Stimulated activated CD8-positive, alpha-beta memory T cell treated with anti-CD3 and anti-CD28 coated beads, Interleukin-4, amount 100 ng/mL, for 4 hours (primary cell): ENCODE measurements at places on chromosomes 2 and 18.

DNA sequence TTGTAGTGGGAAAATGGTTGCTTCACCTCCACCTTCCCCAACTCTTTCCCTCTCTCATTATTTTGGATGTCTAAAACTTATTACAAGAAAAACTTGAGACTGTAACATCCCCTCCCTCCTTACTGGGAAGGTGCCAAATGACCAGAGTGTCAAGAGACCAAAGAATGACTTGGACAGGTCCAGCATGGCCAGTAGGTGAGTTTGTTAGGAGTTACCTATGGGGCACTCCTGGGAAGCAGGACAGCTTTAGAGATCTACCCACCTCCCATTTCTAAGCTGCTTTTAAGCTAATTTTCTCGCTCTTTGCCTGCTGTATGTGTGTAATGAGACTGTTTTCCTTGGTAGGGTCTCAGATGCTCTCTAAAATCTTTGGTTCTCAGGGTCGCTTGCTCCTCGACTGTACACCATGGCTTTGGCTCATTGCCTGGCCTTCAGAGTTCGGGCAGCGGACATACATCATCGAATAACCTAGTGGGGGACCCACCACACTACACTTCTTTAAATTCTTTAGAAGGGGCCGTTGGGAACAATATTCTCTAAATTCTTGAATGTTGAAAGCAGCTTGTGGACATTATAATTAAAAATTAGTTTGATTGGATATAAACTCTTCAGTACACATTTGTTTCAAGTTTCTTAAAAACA, 45.2 kb downstream of the SLC30A6 start:
- DNase-seq, result no peak

DNA sequence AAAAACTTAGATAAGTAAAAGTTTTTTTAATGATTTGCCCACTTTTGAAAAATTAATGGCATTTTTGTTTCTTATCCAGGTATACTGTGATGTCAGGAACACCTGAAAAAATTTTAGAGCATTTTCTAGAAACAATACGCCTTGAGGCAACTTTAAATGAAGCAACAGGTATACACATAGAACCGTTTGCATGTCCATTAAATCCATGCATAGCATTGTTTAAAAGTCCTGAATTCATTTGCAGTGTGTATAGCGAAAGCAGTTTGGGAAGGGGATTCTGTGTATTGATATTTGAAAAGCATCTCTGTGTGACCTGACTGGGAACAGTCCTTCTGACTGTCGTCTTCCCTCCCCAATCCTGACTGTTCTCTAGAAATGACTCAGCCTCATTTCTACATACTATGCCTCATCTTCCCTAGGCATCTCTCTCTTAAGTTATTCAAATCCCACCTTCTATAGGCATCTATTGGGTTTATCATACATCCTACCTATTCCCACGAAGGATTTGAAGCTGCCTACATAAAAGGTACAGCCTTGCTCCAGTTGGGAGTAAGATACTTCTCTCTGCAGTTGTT, 79.2 kb upstream of the MAP3K20 start:
- DNase-seq, result no peak

DNA sequence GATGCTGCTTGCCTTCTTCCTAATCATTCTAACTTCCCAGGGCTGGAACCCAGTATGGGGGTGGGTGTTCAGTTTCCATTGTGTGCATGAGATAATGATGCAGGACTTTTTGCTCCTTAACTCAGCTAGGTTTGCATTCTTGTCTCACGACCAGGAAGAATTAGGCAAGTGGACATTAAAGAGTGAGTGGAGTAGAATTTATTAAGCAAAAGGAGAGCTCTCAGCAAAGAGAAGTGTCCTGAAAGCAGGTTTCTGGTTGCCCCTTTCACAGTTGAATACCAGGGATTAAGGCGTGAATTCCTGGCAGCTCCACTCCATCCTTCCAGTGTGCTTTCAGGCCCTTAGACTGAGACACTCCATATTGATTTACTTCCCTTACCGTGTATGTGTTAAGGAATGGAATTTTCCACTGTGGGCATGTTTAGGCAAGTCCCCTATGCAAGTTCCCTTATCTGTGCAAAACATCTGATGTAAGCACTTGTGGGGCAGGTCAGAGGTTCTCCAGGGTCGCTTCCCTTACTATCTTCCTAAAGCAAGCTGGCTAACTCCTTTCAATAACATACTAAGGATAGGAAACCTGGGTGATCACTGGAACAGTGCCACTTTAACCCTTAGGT, 126.5 kb downstream of the GPR39 start:
- no peak for DNase-seq

- DNase-seq, result no peak
Observed at GRCh38 chr18:63192885-63193349, 126.7 kb downstream of the BCL2 start.

DNA sequence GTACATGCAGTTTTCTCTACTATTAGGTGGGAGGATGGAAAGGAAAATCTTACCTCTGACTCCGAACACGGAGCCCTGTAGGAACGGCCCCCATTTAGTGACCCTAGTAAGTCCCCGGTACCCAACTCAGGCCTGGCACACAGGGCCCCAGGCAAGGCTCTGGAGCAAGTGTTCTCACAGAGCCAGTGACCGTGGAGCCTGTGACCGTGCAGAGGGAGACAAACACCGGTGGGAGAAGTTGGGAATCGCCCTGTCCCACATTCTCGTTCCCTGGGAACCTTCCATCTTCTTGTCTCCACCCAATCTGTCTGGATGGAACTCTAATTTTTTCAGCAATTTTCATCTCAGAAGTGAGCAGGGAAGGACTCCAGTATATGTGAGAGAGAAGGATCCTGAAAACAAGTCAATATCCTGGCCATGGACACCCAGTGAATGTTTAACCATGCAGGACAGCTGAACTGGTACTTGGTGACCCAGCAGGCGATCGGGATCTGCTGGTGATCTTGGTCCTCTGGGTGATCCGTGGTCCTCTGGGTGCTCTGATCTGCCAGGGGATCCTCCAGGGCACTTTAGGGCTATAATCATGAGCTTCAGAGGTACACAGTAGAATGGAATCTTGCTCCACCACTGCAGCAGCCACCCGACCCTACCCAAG, 348.6 kb upstream of the ID2 start:
- DNase-seq, result no peak

DNA sequence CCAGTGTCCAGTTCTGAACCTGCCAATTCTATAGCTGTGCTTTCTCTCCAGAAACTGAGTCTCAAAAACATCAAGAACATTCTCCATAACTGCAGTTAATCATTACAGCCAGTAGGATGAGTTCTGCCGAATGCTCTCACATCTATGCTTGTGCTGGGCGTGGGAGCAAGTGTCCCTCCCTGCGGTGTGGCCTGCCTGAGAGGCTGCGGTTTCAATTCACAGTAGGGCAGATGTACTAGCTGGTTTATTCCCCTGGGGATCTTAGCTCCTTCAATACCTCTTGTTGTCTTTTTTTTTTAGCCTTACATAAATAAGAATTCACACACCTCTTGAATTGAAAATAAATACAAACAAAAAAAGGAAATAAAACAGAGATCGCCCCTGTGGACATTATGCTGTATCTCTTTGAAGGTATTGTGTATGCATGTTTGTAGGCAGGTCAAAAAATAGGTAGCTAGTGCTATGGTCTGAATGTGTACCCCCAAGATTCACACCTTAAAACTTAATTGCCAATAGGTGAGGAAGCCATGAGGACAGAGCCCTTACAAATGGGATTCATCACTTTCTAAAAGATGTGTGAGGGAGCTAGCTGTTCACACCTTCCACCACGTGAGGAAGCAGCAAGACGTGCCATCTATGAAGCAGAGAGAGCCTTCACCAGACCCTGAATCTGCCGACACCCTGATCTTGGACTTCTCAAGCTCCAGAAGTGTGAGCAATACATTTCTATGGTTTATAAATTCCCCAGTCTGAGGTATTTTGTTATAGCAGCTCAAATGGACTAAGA, 74.3 kb downstream of the BCL2L11 start:
- DNase-seq, result no peak

- DNase-seq, result no peak
Observed at GRCh38 chr2:173605994-173606393, 251.3 kb downstream of the CDCA7 start.

DNA sequence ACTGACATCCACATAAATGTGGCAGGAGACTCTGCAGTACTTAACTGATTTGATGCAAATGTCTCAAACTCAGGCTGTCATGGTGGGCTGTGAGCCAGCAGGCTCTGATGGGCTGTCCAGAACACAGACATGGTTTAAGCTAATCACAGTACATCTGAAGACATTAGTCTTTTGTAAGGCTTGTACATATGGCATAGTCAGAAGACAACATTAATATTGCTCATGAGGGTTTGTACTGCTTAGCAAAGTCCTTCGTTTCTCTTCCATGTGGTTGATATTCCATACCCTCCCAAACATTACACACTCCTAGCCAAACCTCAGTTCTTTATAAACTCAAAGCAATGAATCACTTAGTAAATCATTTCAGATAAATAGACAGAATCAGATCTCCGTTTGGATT, 330.6 kb downstream of the RND3 start:
- no peak for DNase-seq

DNA sequence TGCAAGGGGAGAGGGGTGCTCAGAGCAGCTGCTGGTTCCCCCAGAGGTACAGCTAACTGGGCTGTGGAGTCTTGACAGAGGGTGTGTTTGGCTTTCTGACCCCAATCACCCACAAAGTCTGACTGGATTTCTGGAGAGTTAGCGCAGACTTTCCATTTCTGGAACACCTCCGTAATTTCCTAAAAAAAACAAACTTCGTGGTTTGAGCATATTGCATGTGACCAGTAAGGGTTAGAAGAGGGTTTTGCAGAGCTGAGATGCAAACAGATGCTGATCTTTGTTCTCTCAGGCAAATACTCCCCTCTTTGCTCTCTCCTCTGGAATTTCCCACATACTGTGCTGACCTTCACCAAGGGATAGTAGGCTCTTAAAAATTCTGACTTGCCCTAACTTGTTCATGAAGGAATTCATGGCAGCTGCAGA, 44.5 kb upstream of the TMEM247 start:
- DNase-seq, result no peak

GRCh38 chr2:157559061-157559460, 69.6 kb downstream of the ACVR1C start:
- DNase-seq, result no peak

DNA sequence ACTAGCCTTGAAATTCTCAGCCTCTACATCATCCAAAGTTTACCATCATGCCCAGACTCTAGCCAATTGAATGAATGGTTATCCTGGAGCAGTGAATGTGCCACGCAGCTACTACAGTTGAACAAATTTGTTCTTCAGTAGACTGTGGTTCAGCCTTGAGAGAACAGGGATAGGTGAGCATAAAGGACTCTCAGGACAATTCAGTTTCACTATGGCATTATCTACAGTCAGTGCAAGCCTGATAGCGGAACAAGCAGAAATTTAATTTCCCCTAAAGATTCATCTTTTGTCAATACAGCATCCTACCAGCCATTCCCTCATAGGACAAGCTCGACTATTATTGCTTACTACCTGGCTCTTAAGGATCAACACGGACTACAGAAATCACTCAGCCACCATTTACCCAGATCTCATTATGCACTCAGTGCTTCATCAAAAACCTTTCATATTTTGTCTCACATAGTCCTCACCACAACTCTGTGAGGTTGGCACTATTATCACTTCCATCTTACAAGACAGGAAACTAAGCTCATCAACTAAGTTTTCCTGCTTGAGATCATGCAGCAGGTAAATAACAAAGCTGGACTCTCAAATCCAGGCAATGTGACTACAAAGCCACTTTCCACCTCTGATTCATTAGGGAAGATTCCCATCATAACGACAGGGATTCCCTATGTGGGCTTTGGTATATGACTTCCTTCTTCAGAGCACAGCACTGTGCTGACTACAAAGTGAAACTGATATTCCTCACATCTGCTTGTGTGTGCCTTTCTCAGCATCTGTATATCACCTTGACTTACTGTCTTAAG, 181.5 kb upstream of the ACVR2A start:
- DNase-seq, result no peak

- DNase-seq, result no peak
Observed at GRCh38 chr2:66472225-66472843, 37.4 kb downstream of the MEIS1 start.

DNA sequence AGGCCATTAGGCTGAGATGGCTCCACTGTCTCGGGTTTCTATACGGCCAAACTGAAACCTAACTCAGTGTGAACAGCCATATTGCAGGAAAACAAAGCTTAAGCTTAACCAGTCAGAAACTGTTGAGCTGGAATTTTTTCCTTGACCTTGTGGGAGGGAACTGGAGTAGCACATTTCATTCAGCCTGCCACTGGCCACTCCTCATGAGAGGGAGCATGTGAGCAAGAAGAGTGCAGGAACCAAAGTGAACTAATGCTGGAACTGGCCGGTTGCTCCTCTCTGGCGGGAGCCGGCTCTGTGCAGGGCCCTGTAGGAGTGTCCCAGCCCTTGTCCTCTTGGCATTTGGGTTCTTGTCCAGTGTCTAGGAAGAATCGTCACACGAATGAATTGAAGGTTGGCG, 5.9 kb upstream of the POLE4 start:
- no peak for DNase-seq

DNA sequence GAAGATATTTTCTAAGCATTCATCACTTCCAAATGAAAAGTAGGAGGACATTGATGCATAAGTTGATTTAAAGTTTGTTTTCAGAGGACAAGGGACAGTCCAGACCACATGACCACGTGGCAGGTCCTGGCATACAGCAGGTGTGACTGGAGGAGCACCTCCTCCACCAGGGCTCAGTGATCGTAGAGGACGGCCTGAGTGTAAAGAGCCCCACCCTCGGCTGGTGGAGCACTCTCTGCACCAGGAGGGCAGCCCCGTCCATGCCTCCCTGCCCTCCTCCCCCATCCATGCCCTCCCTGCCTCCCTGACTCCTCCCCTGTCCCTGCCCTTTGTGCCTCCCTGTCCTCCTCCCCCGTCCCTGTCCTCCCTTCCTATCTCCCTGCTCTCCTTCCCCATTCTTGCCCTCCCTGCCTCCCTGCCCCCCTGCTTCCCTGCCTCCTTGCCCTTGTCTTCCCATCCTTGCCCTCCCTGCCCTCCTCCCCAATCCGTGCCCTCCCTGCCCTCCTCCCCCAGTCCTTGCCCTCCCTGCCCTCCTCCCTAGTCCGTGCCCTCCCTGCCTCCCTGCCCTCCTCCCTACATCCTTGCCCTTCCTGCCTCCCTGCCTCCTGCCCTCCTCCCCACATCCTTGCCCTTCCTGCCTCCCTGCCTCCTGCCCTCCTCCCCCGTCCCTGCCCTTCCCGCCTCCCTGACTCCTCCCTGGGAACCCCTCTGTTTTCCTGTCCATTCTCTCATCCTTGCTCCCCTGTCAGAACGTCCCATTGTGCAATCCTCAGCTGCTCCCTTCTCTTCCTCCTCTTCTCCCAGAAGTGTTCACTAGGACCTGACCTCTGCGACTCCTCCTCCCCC, 47.9 kb downstream of the ANKMY1 start:
- no peak for DNase-seq

DNA sequence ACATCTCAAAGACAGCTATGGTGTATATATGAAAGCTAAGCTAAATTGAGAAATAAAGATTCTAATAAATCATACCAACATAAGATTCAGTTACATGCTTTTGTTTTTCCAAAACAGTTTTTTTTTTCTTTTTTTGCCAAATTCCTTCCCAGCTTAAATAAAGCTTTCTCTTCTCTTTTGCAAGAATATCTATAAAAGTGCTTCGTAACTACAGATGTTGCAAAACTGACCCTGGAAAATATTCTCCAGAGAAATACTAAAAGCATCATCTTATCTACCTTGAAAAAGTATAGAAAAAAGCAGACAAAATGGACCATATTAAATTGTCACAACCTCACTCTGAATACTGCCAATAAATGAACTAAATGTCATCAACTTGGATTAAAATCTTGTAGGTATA, 38.7 kb downstream of the FANCL start:
- DNase-seq, result no peak
